Activated CD4-positive, CD25-positive, alpha-beta regulatory T cell treated with anti-CD3 and anti-CD28 coated beads, Interleukin-2, amount 50 U/mL, for 16 hours (primary cell): ENCODE measurements at places on chromosomes 7 and 10.

GRCh38 chr10:24439935-24440334 is 231.0 kb downstream of the KIAA1217 start:
- DNase-seq = no peak

DNA sequence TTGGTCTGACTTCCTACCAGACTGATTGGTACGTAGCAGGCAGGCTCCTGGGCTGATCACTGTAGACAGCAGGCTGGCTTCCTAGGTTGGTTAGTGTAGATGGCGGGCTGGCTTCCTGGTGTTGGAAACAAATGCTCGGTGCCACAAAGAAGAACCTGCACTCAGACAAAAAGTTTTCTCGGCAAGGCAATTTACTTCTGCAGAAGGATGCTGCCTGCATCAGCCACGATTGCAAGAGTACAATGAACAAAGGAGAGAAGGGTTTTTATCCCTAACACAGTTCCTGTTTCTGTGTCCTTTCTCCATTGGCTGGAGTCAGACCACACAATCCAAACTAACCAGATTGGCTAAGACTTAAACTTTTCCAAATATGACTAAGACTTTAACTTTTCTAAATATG is 123.6 kb upstream of the PPP2R2D start:
- DNase-seq = no peak

DNA sequence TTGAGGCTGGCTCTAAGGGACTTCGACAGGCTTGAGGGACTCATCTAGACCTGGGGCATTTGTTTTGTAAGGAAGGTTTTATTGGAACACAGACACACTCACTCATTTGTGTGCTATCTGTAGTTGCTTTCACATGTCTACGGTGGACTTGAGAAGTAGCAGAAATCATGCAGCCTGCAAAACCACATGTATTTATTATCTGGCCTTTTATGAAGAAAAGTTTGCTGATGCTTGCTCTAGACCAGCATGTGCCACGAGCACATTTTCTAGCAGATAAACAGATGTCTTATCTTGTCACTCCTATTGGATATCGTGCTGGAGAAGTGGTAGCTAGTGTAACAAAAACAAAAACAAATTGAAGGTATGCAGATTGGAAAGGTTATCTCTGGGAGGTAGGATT is 9.8 kb downstream of the UPP1 start:
- DNase-seq = no peak

- DNase-seq = no peak
These were observed 227.0 kb downstream of the INHBA start for GRCh38 chr7:41475801-41476459.

DNA sequence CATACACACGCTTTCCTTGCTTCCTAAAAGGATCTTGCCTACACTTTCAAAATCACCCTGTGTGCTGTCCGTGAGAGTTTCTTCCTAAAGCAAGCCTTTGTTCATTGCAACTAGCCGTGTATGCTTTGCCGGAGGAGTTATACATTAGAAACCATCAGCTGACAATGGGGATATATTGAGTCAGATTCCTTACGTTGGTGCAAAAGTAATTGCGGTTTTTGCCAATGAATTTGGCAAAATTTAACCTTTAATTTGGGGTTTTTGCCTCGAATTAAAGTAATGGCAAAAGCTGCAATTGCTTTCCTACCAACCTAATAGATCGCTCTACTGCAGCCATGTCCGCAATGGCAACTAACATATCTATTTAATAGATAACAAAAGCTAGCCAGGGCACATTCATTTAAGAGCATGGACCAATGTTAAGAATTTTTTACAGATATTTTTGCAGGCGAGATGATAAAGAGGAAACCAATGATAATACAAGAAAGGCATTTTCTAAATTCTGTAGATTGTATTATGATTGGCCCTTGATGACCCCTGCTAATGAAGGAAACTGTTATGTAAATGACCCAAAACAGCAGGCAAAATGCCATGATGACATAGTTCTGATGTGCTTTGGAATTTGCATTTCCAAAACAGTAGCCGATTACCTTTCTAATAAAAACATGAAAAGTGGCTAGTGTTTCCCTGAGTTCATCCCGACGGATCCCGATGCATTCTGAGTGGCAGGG is 184.8 kb upstream of the NRP1 start:
- no peak for DNase-seq

DNA sequence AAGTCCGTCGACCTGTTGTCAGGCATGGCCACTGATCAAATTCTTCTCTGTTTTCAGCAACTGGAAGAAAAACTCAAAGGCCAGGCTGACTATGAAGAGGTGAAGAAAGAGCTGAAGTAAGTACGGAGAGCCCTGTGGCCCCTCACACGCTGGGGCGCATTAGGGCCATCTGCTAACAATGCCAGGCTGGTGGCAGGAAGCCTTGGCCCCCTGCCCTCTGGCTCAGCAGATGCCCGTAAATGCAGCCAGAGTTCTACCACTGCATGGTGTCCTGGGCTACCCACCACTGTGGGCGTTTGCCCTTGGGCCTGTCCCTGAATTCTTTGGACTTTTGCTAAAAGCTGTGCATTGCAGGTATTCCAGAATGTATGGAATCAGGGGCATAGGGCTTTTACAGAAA is 96.9 kb upstream of the SH2B2 start:
- DNase-seq = no peak

DNA sequence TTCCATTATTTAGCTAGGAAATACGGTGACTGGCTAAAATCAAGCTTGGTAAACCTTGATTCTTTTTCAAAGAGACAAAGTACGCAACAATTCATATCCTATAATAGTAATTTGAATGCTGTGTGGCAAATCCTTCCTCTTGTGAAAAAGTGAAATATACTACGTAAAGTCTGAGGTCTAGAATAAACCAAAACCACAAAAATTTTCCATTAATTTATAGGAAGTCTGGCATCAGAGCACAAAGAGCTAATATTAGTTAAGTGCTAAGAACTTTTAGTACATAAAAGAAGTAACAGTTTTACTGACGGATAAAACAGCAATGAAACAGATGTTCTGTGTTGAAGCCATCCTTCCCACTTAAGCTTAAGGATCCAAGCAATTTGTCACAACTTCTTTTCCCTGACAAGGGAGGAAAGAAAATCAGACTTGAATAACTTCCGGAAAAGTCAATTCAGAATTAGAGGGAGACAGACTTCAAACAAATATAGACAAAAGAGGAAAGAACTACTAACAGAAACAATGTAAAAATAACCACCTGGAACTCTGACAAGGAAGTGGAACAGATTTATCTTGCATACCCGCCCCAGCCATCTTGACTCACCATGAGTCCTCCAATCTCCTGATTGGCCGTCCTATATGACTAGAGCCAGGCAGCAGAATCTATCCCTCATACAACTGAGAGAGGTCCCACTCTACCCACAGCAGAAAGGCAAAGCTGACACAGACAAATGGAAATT is 34.6 kb downstream of the RHEB start:
- DNase-seq = no peak

DNA sequence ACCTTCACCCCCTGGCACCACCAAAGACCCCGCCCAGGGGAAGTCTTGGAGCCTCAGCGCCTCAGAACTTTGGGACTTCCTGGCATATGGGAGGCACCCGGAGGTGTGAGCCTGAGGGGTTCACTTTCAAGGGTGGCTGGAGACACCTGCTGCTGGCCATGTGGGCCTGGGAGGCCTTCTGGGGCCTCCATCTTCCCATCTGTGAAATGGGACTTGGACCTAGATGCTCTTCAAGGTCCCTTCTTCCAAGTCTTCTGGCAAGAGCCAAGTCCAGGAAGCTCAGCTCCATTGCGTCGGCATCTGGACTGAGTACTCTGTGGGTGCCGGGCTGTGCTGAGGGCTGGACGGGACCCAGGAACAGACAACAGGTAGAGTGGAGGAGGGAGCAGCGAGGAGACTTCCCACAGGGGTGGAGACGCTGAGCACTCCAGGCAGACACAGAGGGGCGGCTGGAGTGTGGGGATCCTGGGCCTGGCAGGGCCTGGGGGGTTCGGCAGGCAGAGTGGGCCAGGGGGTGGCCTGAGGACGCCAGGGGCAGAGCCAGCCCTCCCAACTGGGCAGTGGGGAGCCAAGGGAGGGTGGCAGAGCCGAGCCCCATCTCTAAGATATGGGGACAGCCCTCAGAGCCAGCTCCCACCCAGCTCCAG is 9.3 kb upstream of the LFNG start:
- DNase-seq = no peak

- no peak for DNase-seq
These were observed 23.2 kb downstream of the STMP1 start for GRCh38 chr7:135685306-135686084.

DNA sequence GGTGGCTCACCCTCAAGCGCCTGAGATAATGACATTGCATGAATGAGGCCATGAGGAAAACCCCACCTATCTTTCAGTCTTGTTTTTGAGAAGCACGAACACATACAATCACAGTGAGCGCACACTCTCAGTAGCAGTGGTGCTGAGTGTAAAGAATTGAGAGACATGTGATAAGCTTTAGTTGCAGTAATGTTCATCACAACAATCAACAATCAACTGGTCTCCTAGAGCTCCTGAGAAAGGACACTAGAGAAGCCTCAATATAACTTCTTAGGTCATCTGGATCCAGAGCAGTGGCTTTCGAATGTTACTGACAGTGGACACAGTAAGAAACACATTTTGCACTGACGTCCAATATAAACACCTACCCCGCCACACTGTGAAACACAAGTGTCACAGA is 12.8 kb downstream of the ERLIN1 start:
- DNase-seq = no peak

GRCh38 chr7:104160375-104160774 is 47.4 kb downstream of the ORC5 start:
- DNase-seq = no peak

- DNase-seq = no peak
These were observed 511.1 kb downstream of the ZNF37A start for GRCh38 chr10:38605153-38605661.

DNA sequence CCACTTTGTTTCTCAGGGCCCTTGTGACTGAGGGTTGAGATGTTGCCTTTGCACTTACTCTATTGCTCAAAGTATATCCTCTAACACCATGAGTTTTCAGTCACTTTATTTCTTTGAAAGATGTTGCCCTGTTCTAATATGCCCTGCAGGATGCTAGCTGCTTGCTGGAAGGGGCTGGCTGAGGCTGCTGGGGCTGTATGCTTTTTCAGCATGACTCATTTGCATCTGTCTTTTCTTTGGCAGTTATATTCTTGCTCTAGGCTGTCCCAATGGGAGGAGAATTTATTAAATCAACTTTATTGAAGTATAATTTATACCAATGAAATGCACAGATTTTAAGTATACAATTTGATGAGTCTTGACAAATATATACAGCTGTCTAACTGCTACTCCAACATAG is 157.7 kb downstream of the PLPP4 start:
- no peak for DNase-seq

DNA sequence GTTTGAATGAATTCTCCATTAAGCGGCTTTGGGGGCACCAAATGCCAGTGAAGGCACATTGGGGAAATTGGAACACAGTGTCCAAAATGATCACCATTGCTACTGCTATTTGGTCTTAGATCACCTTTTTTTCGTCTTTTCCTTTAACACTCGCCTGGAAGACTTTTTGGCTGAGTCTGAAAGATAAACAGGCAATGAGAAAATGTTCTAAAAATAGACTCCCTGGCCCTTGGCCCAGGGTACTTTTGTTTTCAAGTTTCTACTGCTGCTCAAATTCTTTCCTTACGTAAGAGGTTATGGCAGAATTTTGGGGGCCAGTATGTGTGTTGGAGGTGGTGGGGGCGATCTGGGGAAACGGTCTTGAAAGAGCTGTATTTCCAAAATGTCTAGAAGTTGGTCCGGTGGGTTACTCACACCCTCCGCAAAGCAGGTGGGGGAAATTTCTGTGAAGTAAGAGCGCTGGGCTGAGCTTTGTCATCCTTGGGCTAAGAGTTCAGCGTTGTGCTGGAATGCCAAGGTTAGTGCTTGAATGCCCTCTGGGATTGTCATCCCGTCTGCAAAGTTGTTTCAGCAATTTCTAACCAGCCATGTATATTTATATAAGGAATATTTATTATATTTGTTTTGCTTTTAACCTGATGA is 1.3 kb upstream of the ITPRIP start:
- DNase-seq = no peak

GRCh38 chr10:117373823-117374505 is 1.3 kb downstream of the PDZD8 start:
- no peak for DNase-seq
